ENCODE measurements at places on chromosomes 3 and 15.

GRCh38 chr15:99312228-99312627 lies 60.9 kb downstream of the LRRC28 start:
- DNase-seq: no peak

GRCh38 chr3:82001276-82001923 lies 240.0 kb upstream of the GBE1 start:
- no peak for DNase-seq

GRCh38 chr3:56086355-56086754 lies 381.9 kb downstream of the ERC2 start:
- DNase-seq: peak; percentile 59

DNA sequence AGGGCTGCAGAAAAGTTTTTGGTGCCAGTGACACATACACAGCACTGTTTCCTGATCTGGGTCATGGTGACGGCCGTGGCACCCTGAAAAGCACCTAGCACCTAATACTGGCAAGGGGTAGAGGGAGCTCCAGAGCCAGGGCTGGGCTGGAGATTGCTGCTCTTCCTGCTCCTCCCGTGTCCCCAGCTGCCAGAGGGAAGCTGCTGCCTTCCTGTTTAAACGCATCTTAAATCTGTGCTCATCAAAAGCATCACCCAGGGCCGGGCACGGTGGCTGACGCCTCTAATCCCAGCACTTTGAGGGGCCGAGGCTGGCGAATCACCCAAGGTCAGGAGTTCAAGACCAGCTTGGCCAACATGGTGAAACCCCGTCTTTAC lies 156.7 kb upstream of the MEF2A start:
- DNase-seq: peak; percentile 76

DNA sequence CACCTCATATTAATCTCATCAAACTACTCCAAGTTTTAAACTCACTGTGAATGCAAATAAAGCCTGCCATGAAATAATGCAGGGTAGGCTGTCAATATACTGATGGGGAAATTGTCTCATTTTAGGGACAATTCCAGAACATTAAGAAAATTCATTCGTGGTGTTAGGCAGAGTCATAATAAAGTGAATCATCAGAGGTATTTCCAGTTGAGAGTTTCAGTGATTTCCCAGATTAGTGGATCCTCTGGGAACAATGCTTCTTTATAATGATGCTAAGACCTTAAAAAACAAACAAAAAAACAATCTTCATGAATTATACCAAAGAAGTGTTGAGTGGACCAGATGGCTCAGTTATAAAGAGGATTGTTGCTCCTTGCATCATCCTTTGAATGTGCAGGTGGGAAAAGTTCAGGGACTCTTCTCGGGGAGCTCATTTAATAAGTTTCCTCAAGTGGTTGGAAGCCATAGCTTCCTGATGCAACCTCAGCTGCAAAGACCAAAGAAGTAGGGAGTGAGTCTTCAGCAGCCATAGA lies 360.9 kb upstream of the TRIM42 start:
- no peak for DNase-seq

DNA sequence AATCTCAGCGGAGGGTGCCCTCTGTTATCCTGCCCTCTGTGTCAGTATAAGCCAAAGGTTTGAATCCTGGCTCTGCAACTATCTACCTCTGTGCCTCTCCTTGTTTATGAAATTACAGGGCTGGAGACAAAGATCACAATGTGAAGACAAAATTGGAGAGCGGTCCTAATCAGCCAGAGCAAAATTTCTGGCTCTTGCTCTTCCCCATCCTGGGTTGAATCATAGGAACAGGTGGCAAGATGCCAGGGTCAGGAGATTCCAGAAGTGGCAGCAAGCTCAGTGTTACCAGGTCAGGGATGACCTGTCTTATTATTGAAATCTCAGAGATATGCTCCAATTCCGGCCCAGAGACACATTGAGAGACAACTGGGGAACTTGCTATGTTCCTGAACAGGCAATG lies 2.3 kb upstream of the CCR2 start:
- no peak for DNase-seq

DNA sequence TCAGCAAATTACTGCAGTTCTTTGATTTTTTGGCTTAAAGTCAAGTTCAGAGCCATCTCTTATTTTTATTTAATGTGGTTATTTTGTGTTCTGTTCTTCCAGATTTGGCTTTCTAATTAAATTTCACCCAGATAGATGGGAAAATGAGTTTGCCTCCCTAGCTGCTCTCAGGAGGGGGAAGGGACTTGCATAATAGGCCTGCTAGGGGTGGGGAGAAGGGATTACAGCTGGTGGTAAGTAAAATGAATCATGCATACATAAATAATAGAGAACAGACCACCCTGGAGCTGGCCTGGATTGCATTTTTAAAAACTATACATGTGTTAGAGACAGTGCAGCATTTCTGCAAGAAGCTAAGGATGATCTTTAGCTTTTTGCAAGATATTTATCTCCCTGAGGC lies 3.9 kb upstream of the PXYLP1 start:
- DNase-seq: no peak

DNA sequence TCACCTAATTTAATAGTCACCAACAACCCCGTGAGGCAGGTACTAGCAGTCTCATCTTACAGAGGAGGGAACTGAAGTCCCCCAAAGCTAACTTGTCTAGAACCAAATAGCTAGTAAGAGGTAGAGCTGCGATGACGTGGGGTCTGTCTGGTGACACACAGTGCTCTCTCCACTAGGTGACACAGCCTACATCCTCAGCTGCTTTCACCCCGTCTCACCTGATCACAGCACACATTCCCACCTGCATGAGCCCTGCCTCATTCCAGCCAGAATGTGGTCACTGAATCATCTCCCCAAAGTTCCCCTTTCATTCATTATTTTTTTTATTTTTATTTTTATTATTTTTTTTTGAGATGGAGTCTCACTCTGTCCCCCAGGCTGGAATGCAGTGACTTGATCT lies 21.3 kb upstream of the MAGEF1 start:
- DNase-seq: no peak

GRCh38 chr3:124972457-124972856 lies 37.9 kb upstream of the MUC13 start:
- no peak for DNase-seq

DNA sequence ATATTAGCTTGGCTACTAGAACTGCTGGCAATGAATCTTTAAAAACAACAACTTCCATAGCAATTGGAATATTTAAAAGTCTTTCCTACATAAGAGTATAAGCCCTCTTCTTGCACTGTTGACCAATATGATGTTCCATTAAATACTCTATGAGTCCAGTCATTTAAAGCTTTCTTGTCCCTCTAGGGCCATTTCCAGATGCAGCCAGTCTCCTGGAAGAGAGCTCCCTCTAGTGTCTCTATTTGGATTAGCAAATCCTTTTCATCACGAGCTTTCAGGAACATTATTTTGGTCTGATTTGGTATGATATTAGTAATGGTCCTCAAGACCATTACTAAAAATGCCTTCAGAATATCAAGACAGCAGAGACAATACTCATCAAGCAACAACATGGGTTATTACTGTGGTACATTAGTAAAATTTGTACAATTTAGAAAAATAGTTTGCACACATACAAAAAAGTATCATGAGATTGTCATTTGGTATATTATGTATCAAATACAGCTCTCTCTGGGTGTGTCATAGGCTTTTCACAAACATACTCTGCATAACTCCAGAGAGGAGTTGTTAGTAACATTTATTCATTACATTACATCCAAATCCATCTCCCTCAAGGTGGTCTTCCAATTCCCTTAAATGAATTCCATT lies 101.3 kb downstream of the DPH6 start:
- peak; percentile 44 for DNase-seq

GRCh38 chr15:25091421-25092158 lies 136.8 kb downstream of the SNRPN start:
- DNase-seq: no peak

- peak; percentile 99 for DNase-seq
Observed at GRCh38 chr3:44976002-44976815, at the start of the genes EXOSC7 and ZDHHC3. Gene EXOSC7, plus strand, starts transcription at chr3:44976244. Its CDS starts 34 bp downstream, at chr3:44976278. Gene ZDHHC3, minus strand, starts transcription at chr3:44976174. Its CDS starts 16,738 bp downstream, at chr3:44959436.

DNA sequence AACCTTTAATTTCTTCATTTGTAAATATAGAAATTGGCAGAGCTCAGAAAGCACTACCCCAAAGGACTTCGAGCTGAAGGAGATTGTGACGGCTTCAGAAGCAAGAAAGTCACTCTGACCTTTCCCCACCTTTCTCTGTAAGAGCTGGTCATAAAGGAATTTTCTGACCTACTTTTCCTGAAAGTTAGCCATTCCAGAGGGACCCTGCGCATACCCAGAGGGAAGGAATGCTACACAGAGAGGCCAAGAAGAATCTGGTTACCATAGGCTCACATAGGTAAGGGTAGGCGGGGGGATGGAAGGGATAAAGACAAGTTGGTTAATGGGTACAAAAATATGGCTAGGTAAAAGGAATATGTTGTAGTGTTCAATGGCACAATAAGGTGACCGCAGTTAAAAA lies 1080.3 kb downstream of the ZPLD1 start:
- DNase-seq: no peak

- no peak for DNase-seq
Observed at GRCh38 chr3:19595884-19596283, 338.1 kb downstream of the EFHB start.

DNA sequence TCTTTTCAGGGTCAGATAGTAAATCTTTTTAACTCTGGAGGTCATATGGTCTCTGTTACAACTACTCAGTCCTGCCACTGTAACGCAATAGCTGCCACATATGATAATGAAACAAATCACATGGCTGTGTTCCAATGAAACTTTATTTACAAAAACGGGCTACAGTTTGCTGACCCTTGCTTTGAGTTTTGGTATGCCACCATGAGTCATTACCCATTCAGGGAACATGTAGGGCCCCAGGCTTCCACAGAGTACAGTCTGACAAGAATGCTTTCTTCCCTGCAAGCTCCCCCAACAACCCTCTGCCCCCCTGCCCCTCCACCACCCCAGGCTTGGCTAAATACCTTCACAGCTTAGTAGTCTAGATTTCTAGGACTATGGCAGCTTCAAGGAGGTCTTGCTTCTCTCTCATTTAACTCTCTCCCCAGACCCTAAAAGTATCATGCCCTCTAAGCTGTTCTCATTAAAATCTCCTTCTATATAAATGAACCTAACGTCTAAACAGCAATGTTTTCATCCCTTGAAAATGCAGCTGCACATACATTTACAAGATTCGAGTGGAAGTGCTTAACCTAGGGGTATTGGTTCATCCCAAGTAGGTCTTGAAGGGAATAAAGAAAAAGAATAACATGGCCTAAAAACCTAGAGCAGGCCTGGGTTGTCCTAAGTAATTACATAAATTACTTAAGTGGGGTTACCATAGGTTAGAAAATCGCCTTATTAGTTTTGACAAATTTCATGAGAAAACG lies 117.8 kb upstream of the PRICKLE2 start:
- peak; percentile 55 for DNase-seq

DNA sequence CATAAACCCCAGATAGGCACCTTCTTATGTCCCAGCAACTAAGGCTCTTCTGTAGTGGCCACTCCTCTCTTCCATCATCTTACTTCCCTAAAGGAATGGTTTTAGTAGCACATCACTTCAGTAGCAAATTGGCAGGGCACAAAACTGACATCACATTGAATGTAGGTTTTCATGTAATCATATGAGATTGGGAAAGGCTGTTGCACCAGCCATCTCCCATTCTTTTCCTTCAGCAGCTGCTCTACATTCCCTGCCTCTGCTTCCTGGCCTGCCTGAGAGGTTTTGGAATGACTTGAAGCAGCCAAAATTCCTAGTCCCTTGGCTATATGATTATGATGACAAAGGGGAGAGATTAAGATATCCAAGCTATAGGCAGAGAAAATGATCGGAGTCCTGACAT lies 36.5 kb downstream of the NSUN3 start:
- no peak for DNase-seq

- peak; percentile 79 for DNase-seq
Observed at GRCh38 chr3:195210266-195210973, 60.5 kb downstream of the XXYLT1 start.

GRCh38 chr3:101513419-101513986 lies 491 bp upstream of the SENP7 start:
- DNase-seq: no peak

DNA sequence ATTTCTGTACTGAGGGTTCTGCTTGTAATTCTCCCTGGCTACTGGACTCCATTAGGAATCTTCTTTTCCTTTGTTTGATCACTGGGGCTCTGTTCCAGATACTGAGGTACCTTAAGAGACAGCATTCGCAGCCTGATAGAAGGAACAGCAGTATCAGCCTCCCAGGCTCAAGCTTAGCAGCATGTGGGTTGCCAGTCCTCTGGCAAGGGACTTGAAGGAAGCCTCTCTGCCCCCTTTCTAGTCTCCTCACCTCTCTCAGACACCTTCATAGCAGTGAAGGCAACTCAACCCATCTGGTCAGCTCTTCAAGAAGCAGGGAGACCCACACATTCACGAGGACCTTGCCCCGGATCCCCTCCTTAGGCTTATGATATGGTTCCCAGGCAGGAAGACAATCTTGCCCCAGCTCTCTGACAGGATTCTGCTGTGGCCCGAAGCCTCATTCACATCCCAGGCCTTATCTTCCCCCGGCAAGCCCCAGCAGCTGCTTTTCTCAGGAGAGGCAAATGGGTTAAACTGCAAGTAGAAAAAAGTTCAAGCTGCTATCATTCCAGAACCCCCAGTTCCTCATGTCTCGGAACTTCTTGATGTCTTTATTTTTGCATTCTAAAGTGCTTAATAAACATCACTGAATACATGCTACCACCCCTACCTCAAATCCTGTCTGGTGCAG lies 153.1 kb downstream of the LIPC start:
- no peak for DNase-seq

- DNase-seq: no peak
Observed at GRCh38 chr3:111853068-111853467, 6.0 kb upstream of the PHLDB2 start.

- DNase-seq: no peak
Observed at GRCh38 chr15:28013480-28013879, 85.6 kb downstream of the OCA2 start.

- peak; percentile 7 for DNase-seq
Observed at GRCh38 chr3:196197524-196197923, 13.7 kb downstream of the ZDHHC19 start.

GRCh38 chr3:139130390-139131140 lies 85.9 kb upstream of the PRR23C start:
- DNase-seq: no peak

DNA sequence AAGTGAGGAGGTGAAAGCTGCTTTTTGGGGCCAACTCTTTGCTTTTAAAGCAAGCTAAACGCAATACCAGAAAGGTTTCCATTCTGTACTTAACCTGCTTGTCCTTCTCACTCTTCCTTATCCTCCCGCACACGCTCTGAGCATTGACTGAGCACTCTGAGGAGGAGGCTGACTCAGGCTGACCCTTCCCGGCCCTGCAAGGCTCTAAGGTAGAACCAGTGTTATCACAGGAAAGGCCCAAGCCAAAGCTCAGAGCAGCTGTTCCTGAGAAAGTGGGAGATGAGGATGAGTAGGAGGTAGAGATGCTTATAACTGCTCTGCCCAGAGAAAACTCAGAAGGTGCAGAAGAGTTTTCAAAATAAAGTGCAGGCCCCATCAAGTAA lies 2.3 kb downstream of the B3GNT5 start:
- DNase-seq: no peak

Data from AG20443 (cell line).